Sigmoid colon (tissue), 7 donors: ENCODE measurements at places on chromosomes 16 and 17. TPM values are rescaled to one million over a fixed set of nuclear protein-coding genes. Genes with fewer than 3 reads are reported as not detected.

Gene CD300C
- total RNA-seq = 0.83 TPM

Gene INO80E
- total RNA-seq = 49.2 TPM

Gene MEIOB
- total RNA-seq = not detected

DNA sequence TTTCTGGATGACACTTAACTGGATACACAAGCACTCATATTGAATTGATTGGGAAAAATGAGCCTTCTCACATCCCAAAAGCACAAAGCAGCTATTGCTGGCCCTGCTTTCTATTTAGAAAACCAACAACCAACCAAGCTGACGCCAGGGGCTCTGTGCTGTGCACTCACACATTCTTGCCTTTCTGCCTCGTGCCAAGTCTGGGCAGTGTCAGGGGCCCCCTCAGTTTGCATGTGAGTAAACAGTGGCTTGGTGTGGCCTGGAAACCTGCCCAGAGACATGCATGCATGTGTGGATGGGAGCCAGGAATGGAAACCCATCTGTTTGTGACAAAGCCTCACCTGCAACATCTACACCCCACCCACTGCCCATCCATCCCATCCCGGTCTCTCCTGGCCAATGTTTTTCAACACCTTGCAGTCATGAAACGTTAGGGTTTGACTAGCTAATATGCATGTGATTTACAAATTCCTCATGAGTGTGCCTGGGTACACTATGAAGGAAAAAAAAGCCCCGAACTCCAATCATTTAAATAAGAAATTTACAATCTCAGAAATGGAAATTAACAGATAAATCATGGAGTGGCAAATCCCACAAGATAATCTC is 20.4 kb downstream of the MIEF2 start:
- no peak for DNase-seq
- no peaks in the 10 kb centered on the region for H3K4me1 ChIP-seq
- H3K4me3 ChIP-seq = no peak overlapping the region
- peaks cover 17% of the 10 kb centered on the region for H3K36me3 ChIP-seq

- no peaks in the 10 kb centered on the region for H3K4me1 ChIP-seq
- no peak for DNase-seq
- H3K27me3 ChIP-seq = no peaks in the 10 kb centered on the region
Measured at GRCh38 chr17:82869536-82869935, 29.7 kb upstream of the ZNF750 start.

- peaks cover 50% of the 10 kb centered on the region for H3K36me3 ChIP-seq
- DNase-seq = no peak
- H3K4me3 ChIP-seq = no peak overlapping the region
- peaks cover 11% of the 10 kb centered on the region for H3K27me3 ChIP-seq
Measured at GRCh38 chr17:42775534-42776098, 2.4 kb downstream of the VPS25 start.

GRCh38 chr17:39724731-39725130 is 5.6 kb downstream of the MIEN1 start:
- H3K4me3 ChIP-seq = no peak overlapping the region
- no peak for DNase-seq
